Activated T-helper 1 cell treated with anti-CD3 and anti-CD28 coated beads, Interleukin-12 subunit alpha, Interleukin-12 subunit beta, Interleukin-2, Interleukin-4 antibody, amounts not matched to agents 30 ng/mL and 10 ng/mL and 1 ng/mL, durations not matched to agents 14 hours and 24 hours and 36 hours (primary cell): ENCODE measurements at places on chromosomes 6 and 20. TPM values are rescaled to one million over a fixed set of nuclear protein-coding genes. Genes with fewer than 3 reads are reported as not detected.

GRCh38 chr20:4782378-4782772 lies 60.7 kb downstream of the PRND start:
- DNase-seq: no peak
- no peak overlapping the region for H3K4me3 ChIP-seq

Gene ZNF337
- total RNA-seq: 13.9 and 14.6 TPM in 2 replicates

- H3K36me3 ChIP-seq: no peaks in the 10 kb centered on the region
- peaks cover 8% of the 10 kb centered on the region for H3K27me3 ChIP-seq
- H3K4me1 ChIP-seq: no peaks in the 10 kb centered on the region
- DNase-seq: no peak
- H3K27ac ChIP-seq: no peak overlapping the region
- H3K4me3 ChIP-seq: no peak overlapping the region
These were observed 421.9 kb downstream of the PREX1 start for GRCh38 chr20:48405909-48406308.

- H3K4me3 ChIP-seq: no peak overlapping the region
- H3K36me3 ChIP-seq: no peaks in the 10 kb centered on the region
- DNase-seq: no peak
These were observed 110.4 kb upstream of the FRMD1 start for GRCh38 chr6:168189200-168190013.

DNA sequence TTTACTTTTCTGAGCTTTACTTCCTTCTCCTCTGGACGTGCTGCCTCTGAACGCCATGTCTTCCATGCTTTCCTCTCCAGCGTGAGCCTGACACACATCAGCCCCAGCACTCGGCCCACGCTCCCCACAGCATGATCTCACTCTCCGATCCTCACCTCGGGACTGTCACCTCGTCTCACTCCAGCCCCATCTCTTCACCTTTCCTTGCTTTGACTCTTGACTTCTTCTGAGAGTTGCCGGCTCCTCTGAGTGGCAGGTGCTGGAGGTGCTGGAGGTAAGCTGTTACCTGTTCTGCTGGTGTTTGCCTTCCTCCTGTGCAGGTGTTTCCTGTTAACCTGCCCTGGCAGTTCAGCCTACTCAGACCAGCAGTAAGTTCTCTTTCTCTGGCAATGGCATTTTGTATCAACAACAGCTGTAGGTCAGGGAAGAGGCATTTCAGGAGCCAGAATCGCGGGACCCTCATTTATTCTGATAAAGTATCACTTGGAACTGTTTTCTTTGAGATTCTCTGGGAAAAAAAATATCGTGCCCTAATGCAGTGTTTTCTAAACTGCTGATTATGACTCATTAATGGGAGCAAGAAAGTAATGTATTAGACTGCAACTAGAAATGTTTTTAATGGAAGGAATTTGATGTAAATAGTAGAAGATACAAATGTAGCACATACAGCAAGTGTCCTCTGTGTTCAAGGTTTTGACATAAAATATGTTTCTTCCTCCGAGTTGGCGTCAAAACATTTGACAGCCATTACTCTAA lies 106.5 kb downstream of the ARID1B start:
- H3K27ac ChIP-seq: no peak overlapping the region
- peaks cover 51% of the 10 kb centered on the region for H3K4me1 ChIP-seq
- H3K27me3 ChIP-seq: no peaks in the 10 kb centered on the region
- peaks cover 3% of the 10 kb centered on the region for H3K36me3 ChIP-seq
- DNase-seq: no peak
